Cardiac muscle cell (in vitro differentiated cells and primary cell): ENCODE measurements at places on chromosomes 3 and 15.

DNA sequence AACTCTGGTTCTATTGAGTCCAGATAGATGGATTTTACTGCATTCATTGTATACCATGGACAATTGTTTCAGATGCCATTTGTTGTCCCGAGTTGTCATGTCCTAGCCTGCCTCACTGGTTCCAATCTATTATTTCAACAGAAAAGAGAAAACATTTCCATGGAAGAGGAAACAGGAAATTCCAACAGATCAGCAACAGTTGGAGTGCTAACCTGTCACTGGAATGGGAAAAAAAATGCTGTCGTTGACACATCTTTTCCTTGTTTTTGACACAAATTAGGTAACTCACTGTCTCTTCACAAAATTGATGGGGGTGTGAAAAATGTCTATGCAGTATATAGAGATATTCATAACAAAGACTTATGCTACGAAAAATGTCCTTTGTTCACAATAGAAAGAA lies 432.0 kb upstream of the TBL1XR1 start:
- DNase-seq = no peak

GRCh38 chr3:31117854-31118253 lies 223.4 kb upstream of the GADL1 start:
- no peak for DNase-seq

DNA sequence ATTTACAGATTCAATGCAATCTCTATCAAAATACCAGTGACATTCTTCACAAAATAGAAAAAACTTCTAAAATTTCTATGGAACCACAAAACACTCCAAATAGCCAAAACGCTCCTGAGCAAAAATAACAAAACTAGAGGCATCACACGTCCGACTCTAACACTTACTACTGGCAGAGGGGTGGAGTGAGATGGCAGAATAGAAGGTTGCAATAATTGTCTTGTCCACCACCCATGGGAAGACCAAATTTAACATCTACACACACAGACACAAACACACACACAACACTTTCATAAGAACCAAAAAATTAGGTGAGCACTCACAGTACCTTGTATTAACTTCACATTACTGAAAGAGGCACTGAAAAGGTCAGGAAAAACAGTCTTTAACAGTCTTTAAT lies 21.3 kb upstream of the KPNA4 start:
- no peak for DNase-seq

DNA sequence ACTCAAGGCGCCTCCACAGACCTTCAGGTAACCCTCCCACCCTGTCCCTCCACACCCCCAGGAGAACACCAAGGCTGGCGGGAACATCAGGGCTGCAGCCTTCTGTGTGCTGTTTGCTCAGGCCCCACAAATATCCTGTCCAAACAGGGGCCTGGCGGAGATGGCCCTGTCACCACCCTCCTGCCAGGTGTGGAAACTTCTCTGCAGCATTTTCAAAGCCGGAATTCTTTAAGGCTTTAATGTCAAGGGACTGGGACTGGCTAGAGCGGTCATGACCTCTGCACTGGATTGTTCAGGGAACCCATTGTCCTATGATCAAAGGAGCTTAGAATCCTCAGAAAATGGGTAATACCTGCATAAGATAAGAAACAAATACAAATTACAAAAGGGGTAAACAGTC lies 46.6 kb downstream of the FBLN2 start:
- DNase-seq = no peak

DNA sequence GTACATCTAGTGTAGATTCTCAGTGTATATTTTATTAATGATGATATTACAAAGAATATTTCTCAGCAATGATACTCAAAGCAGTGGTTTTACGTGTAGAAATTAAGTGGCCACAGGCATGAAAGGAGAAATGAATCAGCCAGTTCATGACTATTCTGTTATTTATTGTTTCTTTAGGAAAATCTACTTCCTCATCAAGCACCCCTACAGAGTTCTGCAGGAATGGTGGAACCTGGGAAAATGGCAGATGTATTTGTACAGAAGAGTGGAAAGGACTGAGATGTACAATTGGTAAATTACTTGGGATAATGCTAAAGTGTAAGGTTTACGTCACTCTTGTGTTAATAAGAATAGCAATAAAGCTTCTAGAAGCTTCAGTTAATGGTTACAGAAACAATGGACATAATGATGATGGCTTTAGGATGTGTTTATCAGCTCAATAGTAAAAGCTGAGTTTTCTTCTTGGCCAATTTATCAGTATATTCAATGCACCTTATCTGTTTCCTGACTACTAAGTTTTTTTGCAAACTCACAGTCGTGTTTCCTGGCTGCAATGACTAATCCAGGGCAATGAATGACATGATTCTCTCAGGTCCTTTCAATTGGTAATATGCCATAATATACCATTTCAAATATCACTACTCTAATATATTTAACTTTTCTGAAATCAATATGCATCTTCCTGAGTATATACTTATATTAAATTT lies 20.2 kb downstream of the ADGRG7 start:
- DNase-seq = peak; percentile 7

GRCh38 chr3:8239718-8240695 lies 261.6 kb upstream of the LMCD1 start:
- peak; percentile 71 for DNase-seq

DNA sequence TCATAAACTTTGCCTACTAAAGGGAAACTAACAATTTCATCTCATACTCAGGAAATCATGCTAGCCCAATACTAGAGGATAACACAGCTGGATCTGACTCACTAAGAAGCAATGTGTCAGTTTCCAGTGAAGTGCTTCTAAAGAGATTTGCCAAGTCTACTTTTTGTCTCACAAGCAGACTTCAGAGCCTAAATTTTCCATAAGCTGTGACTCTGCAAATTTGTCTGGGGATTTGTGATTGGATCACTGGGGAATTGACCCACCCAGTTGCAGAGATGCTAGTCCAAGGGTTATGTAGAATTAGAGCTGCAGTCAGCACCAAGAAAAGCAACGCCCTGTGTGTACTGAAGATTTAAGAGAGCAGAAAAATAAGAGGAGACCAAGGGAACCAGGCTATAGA lies 647.1 kb downstream of the NTRK3 start:
- DNase-seq = no peak

- DNase-seq = peak; percentile 81
These were observed 55.0 kb downstream of the CFAP20DC start for GRCh38 chr3:58994746-58995330.

- DNase-seq = peak; percentile 12
These were observed 494.5 kb downstream of the RBMS3 start for GRCh38 chr3:29775340-29775739.

GRCh38 chr3:146470425-146470990 lies 1.1 kb upstream of the PLSCR2 start:
- DNase-seq = no peak

GRCh38 chr3:155242342-155242741 lies 51.1 kb downstream of the STRIT1 start:
- DNase-seq = no peak

DNA sequence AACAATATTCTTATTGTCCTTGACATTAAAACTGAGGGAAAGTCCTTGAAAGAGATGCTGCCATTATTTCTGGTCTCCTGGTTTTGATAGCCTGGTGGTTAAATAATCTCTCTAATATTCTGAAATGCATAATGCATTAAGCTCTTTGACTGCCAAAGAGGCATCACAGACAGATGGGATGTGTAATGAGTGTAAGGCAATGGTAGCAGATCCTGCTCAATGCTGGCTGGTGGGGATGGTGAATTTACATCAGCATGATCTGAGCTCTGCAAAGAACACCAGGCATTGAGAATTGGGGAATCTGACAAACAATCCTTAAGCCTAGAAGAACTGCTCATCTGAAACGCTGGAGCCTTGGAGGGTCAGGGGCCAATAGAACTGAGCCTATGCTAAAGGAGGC lies 528.6 kb upstream of the LMCD1 start:
- DNase-seq = no peak
